ENCODE measurements at places on chromosomes 3 and 15.

GRCh38 chr15:66224946-66225345, 28.6 kb downstream of the MEGF11 start:
- DNase-seq = peak; percentile 57

- no peak for DNase-seq
Observed at GRCh38 chr3:73465926-73466325, 158.8 kb downstream of the PDZRN3 start.

- no peak for DNase-seq
Observed at GRCh38 chr3:56796996-56797395, 4.8 kb downstream of the ARHGEF3 start.

DNA sequence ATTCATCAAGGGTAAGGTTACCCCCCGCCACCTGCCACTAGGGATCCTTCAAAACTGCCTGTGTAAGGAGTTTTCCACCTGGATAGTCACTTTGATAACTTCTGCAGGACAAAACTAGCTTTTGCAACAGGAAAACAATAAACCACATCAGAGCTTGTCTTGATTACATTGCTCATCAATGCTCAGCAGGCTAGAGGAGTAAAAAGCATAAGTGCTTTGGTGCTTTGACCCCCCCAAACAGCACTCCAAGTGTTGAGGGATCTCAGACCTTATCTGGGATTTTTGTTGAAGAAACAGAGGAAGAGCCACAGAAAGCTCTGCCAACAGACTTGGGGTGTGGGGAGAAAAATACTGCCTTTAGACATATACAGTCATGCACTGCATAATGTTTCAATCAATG, 10.8 kb upstream of the PHLDB2 start:
- no peak for DNase-seq

DNA sequence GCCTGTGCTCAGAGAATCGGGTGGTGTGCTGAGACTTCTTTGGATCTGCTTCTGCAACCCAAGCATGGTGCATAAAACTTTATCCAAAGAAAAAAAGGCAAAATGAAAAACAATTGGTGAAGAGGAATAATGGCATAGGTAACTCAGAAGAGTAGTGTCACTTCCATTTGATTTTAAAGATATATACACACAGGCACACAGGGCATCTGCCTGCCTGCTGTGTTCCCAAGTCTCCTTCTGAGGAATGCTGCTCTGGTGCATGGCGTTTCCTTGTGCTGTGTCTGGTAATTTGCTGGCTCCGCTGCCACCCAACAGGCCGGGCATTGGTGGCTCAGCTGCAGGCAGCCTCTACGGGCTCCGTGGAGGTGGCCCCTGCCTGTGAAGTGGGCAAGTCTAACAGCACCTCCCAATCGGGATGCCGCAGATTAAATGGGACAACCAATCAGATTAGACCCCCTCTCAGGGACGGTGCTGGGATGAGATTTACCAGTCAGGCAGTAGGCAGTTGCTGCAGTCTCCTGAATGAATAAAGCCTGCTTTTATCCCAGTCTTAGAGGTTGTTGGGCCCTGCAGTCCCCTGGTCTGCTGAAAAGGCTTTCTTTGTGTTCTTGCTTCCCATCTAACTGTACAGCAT, 253.7 kb upstream of the RASGRP1 start:
- no peak for DNase-seq

DNA sequence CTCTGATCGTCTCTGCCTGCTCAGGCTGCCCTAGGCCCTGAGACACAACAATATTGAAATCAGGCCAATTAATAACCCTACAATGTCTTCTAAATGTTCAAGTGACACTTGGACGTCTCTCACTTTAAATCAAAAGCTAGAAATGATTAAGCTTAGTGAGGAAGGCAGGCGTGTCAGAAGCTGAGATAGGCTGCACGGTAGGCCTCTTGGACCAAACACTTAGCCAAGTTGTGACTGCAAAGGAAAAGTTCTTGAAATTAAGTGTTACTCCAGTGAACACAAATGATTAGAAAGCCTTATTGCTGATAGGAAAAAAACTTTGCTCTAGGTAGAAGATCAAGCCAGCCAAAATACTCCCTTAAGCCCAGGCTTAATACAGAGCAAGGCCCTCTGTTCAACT, 2.2 kb downstream of the HPS3 start:
- DNase-seq = no peak

- no peak for DNase-seq
Observed at GRCh38 chr3:72230774-72231379, 445.9 kb upstream of the PROK2 start.

- DNase-seq = no peak
Observed at GRCh38 chr3:158121295-158121694, 11.4 kb downstream of the RSRC1 start.

DNA sequence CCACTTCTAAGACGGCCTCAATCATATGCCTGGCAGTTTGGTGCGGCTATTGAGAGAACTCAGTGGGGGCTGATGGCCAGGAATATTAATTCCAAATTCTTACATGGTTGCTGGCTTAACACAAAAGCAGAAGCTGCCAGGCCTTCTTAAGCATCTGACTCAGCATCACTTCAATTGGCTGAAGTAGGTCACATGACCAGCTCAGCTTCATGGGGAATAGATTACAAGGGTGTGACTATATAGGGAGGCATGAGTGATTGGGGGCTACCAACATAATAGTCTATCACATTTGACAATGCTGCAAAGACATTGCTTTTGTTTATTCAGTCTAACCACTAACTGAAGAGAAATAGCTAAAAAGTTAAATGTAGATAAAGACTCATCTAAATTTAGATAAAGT, 101.6 kb upstream of the ANKRD28 start:
- DNase-seq = no peak

- DNase-seq = no peak
Observed at GRCh38 chr3:161305095-161305991, 66.0 kb downstream of the SPTSSB start.

- DNase-seq = no peak
Observed at GRCh38 chr3:37906734-37907282, 45.1 kb downstream of the CTDSPL start.

DNA sequence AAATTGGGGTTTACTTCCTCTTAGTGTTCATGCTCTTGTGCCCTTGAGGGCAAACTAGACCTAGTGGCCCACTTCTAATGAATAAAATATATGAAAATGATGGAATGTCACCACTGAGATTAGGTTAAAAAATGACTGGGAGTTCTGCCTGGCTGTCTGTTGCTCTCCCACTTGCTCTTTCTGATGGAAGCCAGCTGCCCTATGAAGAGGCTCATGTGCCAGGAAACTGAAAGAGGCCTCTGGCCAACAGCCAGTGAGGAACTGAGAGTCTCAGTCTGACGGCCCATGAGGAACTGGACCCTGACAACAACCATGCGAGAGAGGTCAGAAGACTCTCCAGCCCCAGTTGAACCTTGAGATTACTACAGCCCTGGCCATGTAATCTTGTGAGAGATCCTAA, 107.1 kb upstream of the FHIT start:
- peak; percentile 49 for DNase-seq

Measured in NCI-H2029 treated with DMSO at 0.1 percent for 48 hours (cell line).